ENCODE measurements at places on chromosomes 11 and 22.

- H3K27me3 ChIP-seq, result no peaks in the 10 kb centered on the region
- H3K27ac ChIP-seq, result no peak overlapping the region
- no peaks in the 10 kb centered on the region for H3K36me3 ChIP-seq
- no peak overlapping the region for H3K4me3 ChIP-seq
- H3K4me1 ChIP-seq, result no peaks in the 10 kb centered on the region
Observed at GRCh38 chr11:6824136-6824823, 21.2 kb upstream of the OR10A5 start.

- H3K4me1 ChIP-seq, result no peaks in the 10 kb centered on the region
- DNase-seq, result no peak
- H3K36me3 ChIP-seq, result no peaks in the 10 kb centered on the region
Observed at GRCh38 chr11:61550665-61551227, 30.1 kb downstream of the SYT7 start.

- peak; percentile 73 for DNase-seq
- no peaks in the 10 kb centered on the region for H3K36me3 ChIP-seq
- no peaks in the 10 kb centered on the region for H3K4me1 ChIP-seq
- H3K27ac ChIP-seq, result peak overlapping the region; percentile 44
- no peaks in the 10 kb centered on the region for H3K27me3 ChIP-seq
Observed at GRCh38 chr11:68370211-68371111, 58.1 kb downstream of the LRP5 start.

- DNase-seq, result no peak
- H3K27me3 ChIP-seq, result no peaks in the 10 kb centered on the region
- no peaks in the 10 kb centered on the region for H3K4me1 ChIP-seq
- peak overlapping the region; percentile 81 for H3K4me3 ChIP-seq
Observed at GRCh38 chr22:49961601-49962011, 1.0 kb downstream of the PIM3 start.

GRCh38 chr22:33931406-33931805 lies 11.1 kb upstream of the LARGE1 start:
- H3K4me3 ChIP-seq, result no peak overlapping the region
- no peak for DNase-seq
- no peaks in the 10 kb centered on the region for H3K4me1 ChIP-seq

DNA sequence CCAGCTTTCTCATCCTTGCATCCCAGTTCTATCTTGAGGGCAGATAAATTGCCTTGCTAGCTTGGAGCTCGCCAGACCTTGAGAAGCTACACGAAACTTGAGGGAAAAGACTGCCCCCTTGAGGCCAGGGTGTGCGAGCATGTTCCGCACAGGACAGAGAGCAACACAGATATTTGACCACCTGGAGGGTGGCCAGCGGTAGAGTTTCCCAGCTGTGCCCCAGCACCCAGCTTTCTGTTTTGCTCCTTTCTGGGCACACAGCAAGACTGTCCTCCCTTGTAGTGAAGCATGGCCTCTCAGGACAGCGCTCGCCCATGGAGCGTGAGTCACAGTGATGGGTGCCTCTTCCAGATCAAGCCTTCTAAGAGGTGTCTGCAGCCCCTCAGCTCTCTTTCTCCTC lies 23.5 kb downstream of the SPATA19 start:
- H3K27ac ChIP-seq, result no peak overlapping the region
- no peaks in the 10 kb centered on the region for H3K27me3 ChIP-seq
- H3K36me3 ChIP-seq, result no peaks in the 10 kb centered on the region
- DNase-seq, result no peak
- no peaks in the 10 kb centered on the region for H3K4me1 ChIP-seq

- no peak overlapping the region for H3K27ac ChIP-seq
- peaks cover 2% of the 10 kb centered on the region for H3K27me3 ChIP-seq
- DNase-seq, result no peak
- no peaks in the 10 kb centered on the region for H3K4me1 ChIP-seq
Observed at GRCh38 chr22:36901411-36902142, 11.9 kb upstream of the CSF2RB start.

DNA sequence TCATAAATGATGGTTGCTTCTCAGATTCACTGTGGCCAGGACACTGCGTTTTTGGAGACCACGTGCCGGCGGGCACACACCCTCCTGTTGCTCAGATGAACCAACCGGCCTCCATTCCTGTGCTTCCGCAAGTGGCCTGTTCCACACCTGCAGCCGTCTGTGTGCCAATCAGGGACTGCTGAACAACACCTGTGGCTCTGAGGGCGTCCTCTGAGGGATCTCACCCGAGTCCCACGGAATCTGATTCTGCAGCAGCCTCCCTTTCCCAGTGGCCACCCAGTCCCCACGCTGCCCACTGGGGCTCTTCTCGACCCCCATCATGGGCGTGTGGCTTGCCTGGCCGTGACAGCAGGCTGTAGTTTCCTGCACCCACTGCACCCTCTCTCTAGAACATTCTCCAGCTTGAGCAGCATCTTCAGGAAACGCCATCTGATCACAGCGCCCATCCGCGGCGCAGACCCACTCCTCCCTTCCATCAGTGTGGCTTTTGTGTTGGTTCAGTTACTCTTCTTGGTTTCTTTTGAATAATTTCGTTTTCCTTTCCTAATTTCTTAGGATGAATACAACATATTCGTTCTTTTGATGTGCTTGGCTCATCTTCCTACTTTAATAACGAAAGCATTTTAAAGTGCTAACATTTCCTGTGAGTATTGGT lies 100.3 kb upstream of the SLC22A12 start:
- H3K4me3 ChIP-seq, result no peak overlapping the region
- no peaks in the 10 kb centered on the region for H3K27me3 ChIP-seq
- no peaks in the 10 kb centered on the region for H3K4me1 ChIP-seq
- no peaks in the 10 kb centered on the region for H3K36me3 ChIP-seq

DNA sequence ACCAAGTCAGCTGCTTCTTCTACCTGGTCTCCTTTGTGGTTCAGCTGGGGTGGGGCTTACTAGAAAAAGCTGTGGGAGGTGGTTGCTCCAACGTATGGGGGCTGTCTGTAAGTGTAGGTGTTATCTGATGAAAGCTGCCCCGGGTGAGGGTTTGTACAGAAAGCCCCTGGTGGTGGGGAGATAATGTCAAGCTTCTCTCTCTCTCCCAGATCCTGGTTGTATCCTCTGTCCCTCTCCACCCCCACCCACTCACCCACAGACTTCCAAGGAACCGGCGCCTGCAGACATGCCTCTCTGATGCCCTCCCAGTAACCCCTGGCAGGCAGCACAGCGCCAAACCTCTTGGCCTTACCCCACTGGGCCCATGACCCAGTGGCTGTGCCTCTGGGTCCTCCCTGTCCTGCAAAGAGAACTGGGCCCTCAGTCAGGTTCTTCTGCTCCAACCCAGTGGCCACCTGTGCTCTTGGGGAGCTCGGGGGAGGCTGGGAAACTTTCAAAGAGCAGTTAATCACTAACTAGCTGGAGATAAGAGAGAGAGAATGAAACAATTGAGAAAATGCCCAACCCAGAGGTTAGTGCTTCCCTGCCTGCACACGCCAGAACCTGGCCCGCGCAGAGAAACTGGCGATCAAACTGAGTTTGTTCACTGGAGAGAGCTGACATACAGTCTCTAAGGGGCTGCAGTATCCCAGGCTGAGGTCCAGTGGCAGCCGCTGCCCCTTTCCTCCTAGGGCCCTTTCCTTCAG lies 20.4 kb upstream of the EHF start:
- H3K27ac ChIP-seq, result no peak overlapping the region
- no peak overlapping the region for H3K4me3 ChIP-seq
- H3K36me3 ChIP-seq, result no peaks in the 10 kb centered on the region
- DNase-seq, result no peak
- H3K27me3 ChIP-seq, result peaks cover 2% of the 10 kb centered on the region

GRCh38 chr22:49208004-49208402 lies 619.7 kb downstream of the BRD1 start:
- no peaks in the 10 kb centered on the region for H3K4me1 ChIP-seq
- no peaks in the 10 kb centered on the region for H3K36me3 ChIP-seq
- H3K27me3 ChIP-seq, result no peaks in the 10 kb centered on the region

DNA sequence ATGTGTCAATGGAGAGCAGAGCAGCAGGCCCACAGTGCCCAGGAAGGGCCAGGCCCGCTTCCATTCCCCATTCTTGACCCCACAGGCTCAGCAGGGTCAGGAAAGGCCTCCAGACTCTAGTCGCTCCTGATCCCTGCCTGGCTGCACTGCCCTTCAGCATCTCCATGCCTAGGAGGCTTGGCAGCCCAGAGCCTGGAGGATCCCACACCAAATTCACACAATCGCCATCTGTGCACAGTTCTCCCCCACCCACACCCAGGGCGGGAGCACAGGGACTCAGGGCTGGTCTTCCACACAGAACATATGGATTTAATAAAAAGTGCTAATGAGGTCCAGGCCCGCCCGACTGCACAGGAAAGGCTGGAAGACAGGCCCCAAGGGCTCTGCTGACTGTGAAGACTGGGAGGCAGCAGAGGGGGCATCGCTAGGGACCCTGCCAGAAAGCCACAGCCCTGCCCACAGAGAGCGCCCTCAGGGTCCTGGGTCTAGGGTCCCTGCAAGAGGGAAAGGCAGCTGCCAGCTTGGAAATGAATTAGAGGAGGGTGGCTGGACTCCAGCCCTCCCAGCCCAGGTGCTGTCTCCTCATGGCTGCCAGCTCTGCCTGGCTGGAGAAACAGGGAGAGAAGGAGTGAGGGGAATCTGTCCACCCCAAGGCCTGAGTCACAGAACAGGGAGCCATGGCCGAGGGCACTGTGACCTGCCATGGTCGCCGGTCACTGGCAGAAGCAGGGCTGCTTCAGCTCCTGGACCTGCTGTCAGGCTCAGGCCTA lies 39.7 kb downstream of the DKK3 start:
- H3K4me1 ChIP-seq, result peaks cover 2% of the 10 kb centered on the region
- no peaks in the 10 kb centered on the region for H3K27me3 ChIP-seq
- no peaks in the 10 kb centered on the region for H3K36me3 ChIP-seq

DNA sequence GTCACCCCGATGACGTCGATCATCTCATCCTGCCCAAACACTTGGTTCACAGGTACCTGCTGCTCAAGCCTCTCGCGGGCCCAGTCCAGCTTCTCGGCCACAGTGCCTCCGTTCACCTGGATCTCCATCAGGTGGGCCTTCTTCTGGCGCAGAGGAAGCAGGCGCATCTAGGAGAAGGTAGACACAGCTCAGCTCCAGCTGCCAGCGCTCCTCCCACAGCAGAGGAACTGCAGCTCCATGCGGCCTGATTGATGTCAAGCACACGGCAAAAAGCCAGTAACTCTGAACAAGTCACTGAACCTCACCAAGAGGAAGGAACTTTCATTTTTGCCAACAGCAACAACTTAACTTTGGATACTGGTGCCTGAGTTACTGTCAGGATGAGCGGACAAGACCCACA lies 4.0 kb downstream of the RPL3 start:
- no peaks in the 10 kb centered on the region for H3K27me3 ChIP-seq
- H3K27ac ChIP-seq, result no peak overlapping the region
- H3K4me1 ChIP-seq, result no peaks in the 10 kb centered on the region
- peak; percentile 39 for DNase-seq
- no peak overlapping the region for H3K4me3 ChIP-seq

DNA sequence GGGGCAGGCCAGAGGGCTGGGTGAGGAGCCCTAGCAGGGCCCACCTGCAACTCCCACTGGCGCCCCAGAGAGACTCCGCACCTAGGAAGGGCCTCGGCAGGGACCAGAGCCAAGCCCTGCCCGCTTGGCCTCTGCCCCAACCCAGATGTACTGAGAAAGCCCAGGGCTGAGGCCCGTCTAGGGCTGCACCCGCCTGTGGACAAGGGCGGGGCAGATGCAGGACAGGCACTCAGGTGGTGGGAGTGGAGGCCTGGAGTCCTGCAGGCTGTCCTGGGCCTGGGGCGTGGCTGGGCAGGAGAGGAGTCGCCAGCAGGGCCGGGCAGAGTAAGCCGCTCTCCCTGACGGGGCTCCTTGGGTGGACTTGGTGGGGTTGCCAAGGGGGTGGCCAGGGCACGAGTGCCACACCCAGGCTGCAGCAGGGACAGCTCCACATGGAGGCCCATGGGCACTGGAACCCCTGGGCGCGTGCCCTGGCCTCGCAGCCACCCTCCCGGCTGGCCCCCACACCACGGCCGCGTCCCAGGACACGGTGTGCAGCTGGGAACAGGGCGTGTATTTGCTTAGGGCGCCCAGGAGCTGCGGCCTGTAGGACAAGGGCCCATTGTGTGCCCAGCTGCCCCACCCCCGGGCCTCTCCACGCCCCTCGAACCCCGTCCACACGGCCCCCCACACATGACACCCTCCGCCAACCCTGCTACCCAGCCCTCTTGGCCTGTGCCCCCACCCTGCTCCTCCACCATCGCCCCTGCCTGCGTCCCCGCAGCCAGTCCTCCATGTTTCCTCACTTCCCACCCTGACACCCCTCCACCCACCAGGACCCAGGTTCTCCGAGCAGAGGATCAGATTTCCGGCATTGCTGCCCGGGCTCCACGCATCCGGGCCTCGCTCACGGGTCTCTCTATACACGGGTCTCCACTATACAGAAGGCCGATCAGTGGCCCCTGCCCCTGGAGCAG lies 11.3 kb upstream of the PIM3 start:
- H3K4me3 ChIP-seq, result no peak overlapping the region
- H3K27ac ChIP-seq, result no peak overlapping the region
- no peak for DNase-seq

DNA sequence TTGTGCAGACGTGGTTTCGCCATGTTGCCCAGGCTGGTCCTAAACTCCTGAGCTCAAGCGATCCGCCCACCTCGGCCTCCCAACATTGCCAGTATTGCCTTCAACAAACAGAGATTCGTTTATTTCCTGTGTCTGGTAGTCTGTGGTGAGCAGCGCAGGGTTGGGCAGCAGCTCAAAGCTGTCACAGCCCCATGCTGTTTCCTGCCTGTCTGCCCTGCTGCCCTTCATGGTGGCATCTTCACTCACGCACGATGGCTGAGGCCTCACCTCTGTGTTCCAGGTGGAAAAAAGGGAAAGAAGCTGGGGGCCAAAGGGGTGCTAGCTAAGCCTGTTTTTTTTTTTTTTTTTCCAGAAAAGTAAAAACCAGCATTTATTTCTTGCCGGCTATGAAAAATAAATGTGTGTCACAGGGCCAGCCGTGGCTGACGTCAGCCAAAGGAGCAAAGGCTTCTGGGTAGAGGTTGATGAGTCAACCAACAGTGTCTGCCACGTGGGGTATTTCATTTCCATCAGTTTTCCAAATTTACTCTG lies 28.8 kb downstream of the TBC1D22A start:
- H3K27ac ChIP-seq, result peak overlapping the region; percentile 29
- DNase-seq, result peak; percentile 79
- no peaks in the 10 kb centered on the region for H3K36me3 ChIP-seq
- no peak overlapping the region for H3K4me3 ChIP-seq
- H3K4me1 ChIP-seq, result no peaks in the 10 kb centered on the region
- H3K27me3 ChIP-seq, result no peaks in the 10 kb centered on the region

- H3K27ac ChIP-seq, result no peak overlapping the region
- no peaks in the 10 kb centered on the region for H3K36me3 ChIP-seq
- no peak for DNase-seq
Observed at GRCh38 chr11:91086028-91086427, 863.2 kb upstream of the CHORDC1 start.

- peak; percentile 9 for DNase-seq
- no peaks in the 10 kb centered on the region for H3K27me3 ChIP-seq
- no peak overlapping the region for H3K4me3 ChIP-seq
Observed at GRCh38 chr22:46361826-46362202, 26.3 kb downstream of the TRMU start.

- peaks cover 11% of the 10 kb centered on the region for H3K36me3 ChIP-seq
- H3K27ac ChIP-seq, result no peak overlapping the region
- DNase-seq, result no peak
- H3K4me3 ChIP-seq, result no peak overlapping the region
- no peaks in the 10 kb centered on the region for H3K4me1 ChIP-seq
Observed at GRCh38 chr22:31852691-31853421, 91.5 kb upstream of the YWHAH start.

GRCh38 chr11:115430345-115430744 lies 73.9 kb downstream of the CADM1 start:
- H3K4me1 ChIP-seq, result no peaks in the 10 kb centered on the region
- no peak overlapping the region for H3K4me3 ChIP-seq
- H3K36me3 ChIP-seq, result no peaks in the 10 kb centered on the region
- DNase-seq, result no peak
- H3K27ac ChIP-seq, result no peak overlapping the region
- H3K27me3 ChIP-seq, result no peaks in the 10 kb centered on the region
